Activated CD4-positive, alpha-beta T cell treated with anti-CD3 and anti-CD28 coated beads, Interleukin-2, Interleukin-4, amounts not matched to agents 100 ng/mL and 50 ng/mL, durations not matched to agents 16 hours and 8 hours (primary cell): ENCODE measurements at places on chromosomes 7 and 10.

- no peak for DNase-seq
Measured at GRCh38 chr7:47807756-47808155, 140.5 kb downstream of the PKD1L1 start.

DNA sequence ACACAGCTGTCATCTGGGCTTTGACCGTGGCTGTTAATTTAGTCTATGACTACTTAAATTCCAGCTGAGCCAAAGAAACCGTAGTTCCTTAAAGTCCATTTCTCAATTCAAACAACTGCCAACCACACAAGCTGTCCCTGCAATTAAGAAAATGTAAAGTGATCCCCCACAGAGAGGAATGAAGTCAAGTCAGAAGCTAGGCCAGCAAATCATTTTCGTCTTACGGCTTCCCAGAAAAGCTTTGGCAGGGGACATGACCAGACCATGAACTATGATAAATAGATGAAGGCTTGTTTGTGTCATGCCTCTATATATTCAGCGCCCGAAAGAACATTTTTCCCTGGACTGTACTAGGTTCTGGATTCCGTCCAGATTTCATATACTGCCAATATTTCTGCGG, 54.6 kb downstream of the HACD1 start:
- no peak for DNase-seq

DNA sequence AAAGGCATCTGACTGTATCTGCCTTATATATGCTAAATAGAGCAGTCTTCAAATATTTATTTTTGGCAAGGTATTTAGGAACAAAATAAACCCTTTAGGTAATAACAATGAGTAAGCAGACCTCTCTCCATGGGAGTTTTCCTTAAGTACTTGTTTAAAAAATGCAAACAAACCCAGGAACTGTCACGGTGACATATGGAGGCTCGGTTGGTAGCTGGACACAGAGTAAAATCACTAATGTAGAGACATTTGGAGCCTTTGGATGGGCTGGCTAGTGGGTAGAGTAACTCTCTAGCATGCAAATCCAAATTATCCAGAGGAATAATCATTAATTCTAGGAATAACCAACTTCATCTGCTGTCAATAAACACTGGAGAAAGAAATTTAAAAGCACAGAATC, 71.6 kb upstream of the LAMB4 start:
- DNase-seq, result no peak

- peak; percentile 60 for DNase-seq
Measured at GRCh38 chr10:9010093-9010492, 955.6 kb downstream of the GATA3 start.

GRCh38 chr7:38671911-38672905, 41.0 kb upstream of the AMPH start:
- DNase-seq, result no peak

- no peak for DNase-seq
Measured at GRCh38 chr7:121873289-121874194, 581 bp downstream of the PTPRZ1 start.

GRCh38 chr10:116470071-116470470, 42.4 kb downstream of the PNLIPRP3 start:
- no peak for DNase-seq

GRCh38 chr10:132519382-132520176, 18.0 kb upstream of the INPP5A start:
- no peak for DNase-seq

DNA sequence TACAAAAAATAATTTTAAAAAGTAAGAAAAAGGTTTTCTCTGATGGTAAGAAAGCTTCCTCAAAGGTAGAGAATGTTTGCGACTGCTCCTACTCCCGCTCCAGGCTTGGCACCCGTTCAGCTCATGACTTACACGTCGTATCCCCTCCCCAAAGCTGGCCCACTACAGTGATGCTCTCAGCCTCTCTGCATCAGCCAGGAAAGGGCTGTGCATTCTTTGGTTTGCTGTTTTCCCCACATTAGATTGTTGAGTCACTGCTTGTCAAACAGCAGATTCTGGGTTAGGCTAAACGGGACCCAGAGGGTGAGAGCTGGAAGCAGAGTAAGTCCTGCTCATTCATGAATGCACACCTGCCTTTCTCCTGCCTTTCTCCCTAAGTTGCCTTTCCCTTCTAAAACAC, 54.7 kb upstream of the NMT2 start:
- no peak for DNase-seq

- no peak for DNase-seq
Measured at GRCh38 chr10:89236226-89236797, 15.3 kb downstream of the LIPA start.

- DNase-seq, result no peak
Measured at GRCh38 chr7:78194611-78195010, 396.0 kb downstream of the PHTF2 start.

- DNase-seq, result no peak
Measured at GRCh38 chr7:73823257-73823656, 7.5 kb upstream of the CLDN4 start.

- no peak for DNase-seq
Measured at GRCh38 chr10:28910956-28911355, 233.6 kb downstream of the BAMBI start.

GRCh38 chr7:16999541-17000267, 117.9 kb upstream of the AGR3 start:
- peak; percentile 80 for DNase-seq

DNA sequence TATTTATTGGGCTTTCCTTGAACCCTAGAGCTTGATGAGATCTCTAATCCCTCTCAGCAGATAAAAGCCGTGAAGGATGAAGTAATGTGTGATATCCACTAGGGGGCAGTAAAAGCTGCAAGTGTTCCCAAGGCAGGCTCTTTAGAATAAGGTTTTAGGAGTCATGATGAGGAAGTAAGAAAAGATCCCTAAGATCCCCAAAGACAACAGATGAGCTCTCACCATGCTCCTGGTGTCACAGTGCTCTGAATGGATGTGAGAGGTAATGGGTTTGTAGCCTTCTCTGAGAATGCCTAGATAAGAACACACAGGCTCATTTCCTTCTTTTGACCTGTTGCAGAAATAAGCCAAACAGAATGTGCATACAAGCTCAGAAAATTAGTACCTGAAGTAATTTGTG, 70.4 kb upstream of the ITPRID1 start:
- peak; percentile 53 for DNase-seq

DNA sequence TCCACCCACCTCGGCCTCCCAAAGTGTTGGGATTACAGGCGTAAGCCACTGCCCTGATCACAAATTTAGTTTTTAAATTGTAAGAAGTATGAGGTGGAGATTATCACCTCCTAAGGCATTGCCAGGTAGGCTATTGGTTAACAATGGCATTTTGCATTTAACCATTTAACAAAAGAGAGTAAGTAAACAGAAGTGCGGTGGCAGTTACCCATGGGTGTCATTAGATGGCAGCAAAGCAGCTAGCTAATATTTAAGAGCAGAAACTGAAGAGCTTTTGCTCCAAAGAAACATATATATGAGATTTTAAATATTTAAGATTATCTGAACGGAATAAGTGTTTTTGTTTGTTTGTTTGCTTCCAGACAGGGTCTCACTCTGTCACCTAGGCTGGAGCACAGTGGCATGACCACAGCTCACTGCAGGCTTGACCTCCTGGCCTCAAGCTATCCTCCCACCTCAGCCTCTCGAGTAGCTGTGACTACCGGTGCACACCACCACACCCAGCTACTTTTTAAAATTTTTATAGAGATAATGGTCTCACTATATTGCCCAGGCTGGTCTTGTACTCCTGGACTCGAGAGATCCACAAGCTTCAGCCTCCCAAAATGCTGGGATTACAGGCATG, 325.5 kb upstream of the C7orf33 start:
- peak; percentile 18 for DNase-seq

- DNase-seq, result peak; percentile 54
Measured at GRCh38 chr10:73875139-73875475, 752 bp upstream of the CAMK2G start.

DNA sequence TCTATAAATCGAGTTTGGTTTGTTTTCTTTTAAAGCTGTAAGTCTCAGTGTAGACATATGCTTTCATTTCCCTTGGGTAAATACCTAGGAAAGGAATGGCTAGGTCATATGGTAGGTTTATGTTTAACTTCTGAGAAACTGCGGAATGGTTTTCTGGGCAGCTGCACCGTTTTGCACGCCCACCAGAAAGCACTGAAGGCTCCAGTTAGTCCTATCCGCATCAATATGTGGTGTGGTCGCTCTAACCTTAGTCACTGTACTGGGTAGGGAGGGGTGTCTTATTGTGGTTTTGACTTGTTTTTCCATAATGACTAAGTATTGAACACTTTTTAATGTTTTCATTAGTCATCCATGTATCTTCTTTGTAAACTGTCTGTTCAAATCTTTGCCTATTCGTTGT, 279.5 kb upstream of the AKR1E2 start:
- DNase-seq, result peak; percentile 52

GRCh38 chr10:86648704-86649427, 5.5 kb upstream of the OPN4 start:
- DNase-seq, result no peak

- DNase-seq, result no peak
Measured at GRCh38 chr7:23093546-23093945, 12.0 kb upstream of the KLHL7 start.

DNA sequence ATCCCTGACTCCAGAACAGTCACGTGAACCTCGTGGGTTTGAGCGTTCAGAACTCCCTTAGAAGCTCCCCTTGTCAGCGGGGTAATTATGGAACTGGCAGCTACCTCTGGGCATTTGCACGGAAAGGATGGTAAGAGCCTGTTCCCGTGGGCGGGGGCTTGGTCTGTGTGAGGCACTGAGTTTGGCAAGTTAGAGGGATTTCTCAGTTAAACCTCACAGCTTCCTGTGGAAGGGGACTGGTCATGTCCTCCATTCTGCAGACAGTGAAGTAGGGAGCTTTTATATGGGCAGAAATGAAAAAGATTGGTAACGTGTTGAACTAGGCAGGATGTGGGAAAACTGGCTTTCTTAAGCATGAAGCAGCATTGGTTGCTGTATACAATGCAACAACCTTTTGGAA, 16.0 kb downstream of the PALD1 start:
- DNase-seq, result peak; percentile 35

GRCh38 chr10:26213157-26213800, 3.3 kb upstream of the GAD2 start:
- no peak for DNase-seq

DNA sequence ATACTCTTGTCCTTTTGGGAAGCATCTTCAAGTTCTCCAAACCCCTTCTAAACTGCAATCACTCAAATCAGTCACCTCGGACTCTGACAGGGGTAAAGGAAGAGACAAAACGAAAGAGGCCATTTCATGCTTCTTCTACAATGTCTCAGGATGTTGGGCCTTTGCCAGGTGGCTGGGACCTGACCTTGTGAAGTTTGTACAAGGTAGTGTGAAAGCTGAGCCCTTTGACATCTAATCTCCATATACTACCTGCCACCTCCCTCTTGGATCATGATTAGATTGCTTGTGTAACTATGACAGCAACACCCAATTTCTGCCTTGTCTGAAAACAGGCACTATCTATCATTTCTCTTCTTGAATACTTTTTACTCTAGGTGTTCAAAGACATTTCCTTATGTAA, 35.1 kb upstream of the PDLIM1 start:
- DNase-seq, result no peak
